ENCODE measurements at places on chromosomes 12 and 14. TPM values are rescaled to one million over a fixed set of nuclear protein-coding genes. Genes with fewer than 3 reads are reported as not detected.

- peaks cover 14% of the 10 kb centered on the region for H3K4me1 ChIP-seq
- peak; percentile 62 for DNase-seq
- peak within 1 kb of the TSS; percentile 89 for H3K4me3 ChIP-seq
- H3K27me3 ChIP-seq: no peaks in the 10 kb centered on the region
These were observed at the start of gene DENND5B for GRCh38 chr12:31590642-31591379. DENND5B (minus strand) TSS chr12:31591136; CDS start chr12:31590832, 304 bp downstream.

- H3K4me1 ChIP-seq: no peaks in the 10 kb centered on the region
- no peak for DNase-seq
- no peaks in the 10 kb centered on the region for H3K36me3 ChIP-seq
- H3K27me3 ChIP-seq: no peaks in the 10 kb centered on the region
- no peak overlapping the region for H3K27ac ChIP-seq
These were observed 17.1 kb upstream of the BICD1 start for GRCh38 chr12:32089586-32089985.

CLEC1B gene
- not detected for total RNA-seq

REM2 gene
- total RNA-seq: not detected

ACSS3 gene
- total RNA-seq: 20.3 TPM

INHBC gene
- not detected for total RNA-seq

DNA sequence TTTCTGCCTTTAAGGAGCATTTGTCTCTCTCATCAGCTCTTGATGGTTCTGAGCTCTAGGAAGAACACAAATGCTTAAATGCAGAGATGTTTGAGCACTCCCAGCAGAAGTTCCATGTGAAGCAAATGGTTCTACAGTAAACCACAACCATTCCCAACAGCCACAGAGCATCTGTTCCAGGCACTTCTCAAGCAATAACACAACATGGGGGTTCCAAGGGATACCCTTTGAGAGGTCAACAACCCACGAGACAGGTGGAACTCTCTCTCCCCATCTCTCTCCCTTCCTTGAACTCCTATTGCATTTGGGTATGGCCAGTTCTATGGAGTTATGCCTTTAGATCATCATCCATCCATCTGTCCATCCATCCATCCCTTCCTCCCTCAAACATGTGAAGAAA is 5.2 kb upstream of the COL2A1 start:
- no peak overlapping the region for H3K27ac ChIP-seq
- no peak overlapping the region for H3K4me3 ChIP-seq
- peaks cover 7% of the 10 kb centered on the region for H3K4me1 ChIP-seq
- H3K36me3 ChIP-seq: no peaks in the 10 kb centered on the region

LRRC10 gene
- 3.1 TPM for total RNA-seq

- H3K4me1 ChIP-seq: no peaks in the 10 kb centered on the region
- H3K27ac ChIP-seq: no peak overlapping the region
These were observed 9.7 kb downstream of the TPH2 start for GRCh38 chr12:71948390-71948789.

DNA sequence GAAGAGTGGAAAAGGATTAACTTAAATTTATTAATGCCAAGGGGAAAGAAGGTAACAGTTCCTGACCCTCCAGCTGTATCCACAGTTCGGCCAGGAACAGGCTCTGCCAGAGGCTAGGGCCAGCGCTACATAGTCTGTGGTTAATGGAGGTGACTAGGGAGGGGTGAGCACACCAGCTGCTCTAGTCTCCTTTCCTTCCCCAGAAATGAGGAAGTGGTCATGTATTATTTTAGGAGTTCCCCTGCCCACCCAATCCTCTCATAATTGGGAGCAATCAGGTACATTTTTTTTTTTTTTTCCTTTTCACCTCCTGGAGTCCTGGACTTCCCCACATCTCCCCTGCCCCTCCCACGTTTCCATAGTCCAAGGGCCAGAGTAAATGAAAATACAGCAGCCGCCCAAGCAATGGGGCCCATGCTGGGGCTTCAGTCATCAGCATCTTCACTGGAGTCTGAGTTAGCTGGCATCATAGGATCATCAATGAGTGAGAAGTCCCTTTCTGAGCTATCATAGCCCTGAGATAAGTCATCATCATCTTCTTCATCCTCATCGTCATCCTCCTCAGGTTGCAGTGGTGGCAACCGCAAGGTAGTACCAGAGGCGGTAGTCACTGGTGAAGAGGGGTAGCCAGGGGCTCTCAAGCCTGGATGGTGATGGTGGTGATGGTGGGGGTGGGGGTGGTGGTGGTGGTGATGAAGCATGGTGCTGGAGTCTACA is 1.5 kb upstream of the SUPT16H start:
- DNase-seq: no peak
- no peaks in the 10 kb centered on the region for H3K4me1 ChIP-seq
- peak overlapping the region; percentile 91 for H3K27ac ChIP-seq
- H3K36me3 ChIP-seq: peaks cover 29% of the 10 kb centered on the region
- H3K4me3 ChIP-seq: no peak overlapping the region

GRCh38 chr14:58912287-58912686 is 274.5 kb downstream of the DACT1 start:
- H3K36me3 ChIP-seq: no peaks in the 10 kb centered on the region
- H3K27me3 ChIP-seq: no peaks in the 10 kb centered on the region
- H3K27ac ChIP-seq: no peak overlapping the region
- no peak for DNase-seq
- H3K4me3 ChIP-seq: no peak overlapping the region

DNA sequence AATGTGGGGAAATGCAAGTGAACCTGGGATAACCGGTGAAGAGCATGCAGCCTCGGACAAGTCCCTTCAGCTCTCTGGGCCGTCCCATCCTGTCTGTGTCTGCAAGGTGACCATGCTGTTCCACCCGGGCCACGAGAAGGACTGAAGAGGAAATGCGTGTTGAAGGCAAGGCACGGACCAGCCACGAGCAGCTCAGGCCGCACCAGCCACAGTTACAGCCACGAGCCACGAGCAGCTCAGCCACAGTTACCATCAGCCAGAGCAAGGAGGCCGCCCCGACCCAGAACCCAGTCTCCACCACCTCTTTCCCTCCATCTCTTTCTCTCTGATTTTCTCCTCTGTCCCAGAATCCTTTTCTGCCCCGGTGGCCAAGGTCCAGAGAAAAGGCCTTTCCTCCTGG is 18.8 kb upstream of the GALNT9 start:
- H3K4me1 ChIP-seq: no peaks in the 10 kb centered on the region
- no peak overlapping the region for H3K27ac ChIP-seq
- DNase-seq: no peak
- no peak overlapping the region for H3K4me3 ChIP-seq

DNA sequence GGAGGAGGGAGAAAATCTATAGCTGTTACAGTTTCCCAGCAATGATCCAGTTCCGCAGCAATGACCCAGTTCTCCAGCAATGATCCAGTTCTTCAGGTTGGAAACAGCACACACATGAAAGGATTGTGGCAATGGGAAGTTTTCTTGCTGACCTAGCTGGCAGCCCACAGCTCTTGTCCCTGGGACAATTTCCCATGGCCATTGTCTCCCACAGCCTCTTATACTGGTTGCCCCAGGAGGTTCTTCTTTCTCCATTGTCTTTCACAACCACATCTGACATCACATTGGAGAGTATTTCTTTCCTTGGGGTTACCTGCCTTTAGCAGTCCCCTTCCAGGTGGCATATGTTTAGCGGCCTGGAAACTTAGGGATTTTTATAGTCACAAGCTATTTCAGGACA is 209.8 kb upstream of the PLEKHG7 start:
- no peak overlapping the region for H3K27ac ChIP-seq
- no peaks in the 10 kb centered on the region for H3K36me3 ChIP-seq
- H3K4me1 ChIP-seq: peaks cover 9% of the 10 kb centered on the region
- no peak for DNase-seq
- no peaks in the 10 kb centered on the region for H3K27me3 ChIP-seq
